ENCODE measurements at places on chromosomes 1 and 21.
A peak's percentile ranks its signal among the peaks of the same experiment; 100 is the strongest.

GRCh38 chr1:53712276-53712675 lies 26.7 kb downstream of the GLIS1 start:
- DNase-seq = no peak

DNA sequence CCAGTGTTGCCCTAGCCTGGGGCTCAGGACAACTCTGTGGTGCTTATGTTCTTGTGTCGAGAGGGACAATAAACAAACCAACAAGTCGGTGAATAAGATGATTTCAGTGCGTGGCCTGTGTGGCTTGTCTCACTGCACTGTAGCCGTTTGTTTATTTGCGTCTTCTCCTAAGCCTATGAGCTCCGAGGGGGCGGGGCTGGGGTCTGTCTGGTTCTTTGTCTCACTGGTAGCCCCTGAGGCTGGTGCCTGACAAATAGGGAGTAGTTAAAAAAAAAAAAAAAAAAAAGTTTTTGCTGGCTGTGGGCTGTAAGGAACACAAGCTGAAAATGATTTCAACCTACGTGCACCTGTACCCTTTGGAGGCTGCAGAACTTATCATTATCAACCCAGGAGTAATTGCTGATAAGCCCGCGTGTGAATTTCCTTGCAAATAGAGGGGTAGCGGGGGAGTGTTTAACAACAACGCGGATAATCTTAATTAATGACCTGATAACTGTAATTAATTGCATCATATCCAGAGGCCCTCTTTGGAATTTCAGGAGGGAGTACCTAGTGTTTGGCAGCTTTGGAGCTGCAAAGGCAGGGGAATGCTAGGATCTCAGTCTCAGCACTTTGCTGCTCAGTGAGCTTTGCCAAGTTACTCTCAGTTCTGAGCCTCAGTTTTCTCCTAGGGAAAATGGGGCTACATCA lies 925 bp upstream of the ARHGEF10L start:
- no peak for DNase-seq

DNA sequence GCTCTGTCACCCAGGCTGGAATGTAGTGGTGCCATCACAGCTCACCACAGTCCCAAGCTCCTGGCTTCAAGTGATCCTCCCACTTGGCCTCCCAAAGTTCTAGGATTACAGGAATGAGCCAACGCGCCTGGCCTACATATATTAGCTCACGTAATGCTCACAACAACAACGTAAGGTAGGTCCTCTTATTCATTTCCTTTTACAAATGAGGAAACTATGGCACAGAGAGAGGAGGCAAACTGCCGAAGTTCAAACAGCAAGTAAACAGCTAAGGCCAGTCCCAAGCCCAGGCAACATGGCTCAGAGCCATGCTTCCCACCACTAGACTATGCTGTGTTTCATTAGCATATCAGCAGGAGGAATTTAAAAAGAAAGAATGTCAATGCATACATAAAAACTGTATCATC lies 284.4 kb downstream of the VAV3 start:
- no peak for DNase-seq

- no peak for DNase-seq
Observed at GRCh38 chr1:224141693-224142092, 27.8 kb downstream of the FBXO28 start.

DNA sequence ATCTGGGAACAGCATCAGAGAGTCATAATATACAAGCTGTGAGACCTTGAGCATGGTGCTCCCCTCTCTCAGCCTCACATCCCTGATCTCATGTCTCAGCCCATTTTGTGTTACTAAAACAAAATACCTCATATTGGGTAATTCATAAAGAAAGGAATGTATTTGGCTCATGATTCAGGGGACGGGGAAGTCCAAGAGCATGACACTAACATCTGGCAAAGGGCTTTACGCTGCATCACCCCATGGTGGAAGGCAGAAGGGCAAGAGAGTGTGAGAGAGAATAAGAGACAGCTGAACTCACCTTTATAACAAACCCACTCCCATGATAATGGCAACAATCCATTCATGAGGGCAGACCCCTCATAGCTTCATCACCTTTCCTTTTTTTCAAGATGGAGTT lies 36.5 kb downstream of the RNASEL start:
- no peak for DNase-seq

DNA sequence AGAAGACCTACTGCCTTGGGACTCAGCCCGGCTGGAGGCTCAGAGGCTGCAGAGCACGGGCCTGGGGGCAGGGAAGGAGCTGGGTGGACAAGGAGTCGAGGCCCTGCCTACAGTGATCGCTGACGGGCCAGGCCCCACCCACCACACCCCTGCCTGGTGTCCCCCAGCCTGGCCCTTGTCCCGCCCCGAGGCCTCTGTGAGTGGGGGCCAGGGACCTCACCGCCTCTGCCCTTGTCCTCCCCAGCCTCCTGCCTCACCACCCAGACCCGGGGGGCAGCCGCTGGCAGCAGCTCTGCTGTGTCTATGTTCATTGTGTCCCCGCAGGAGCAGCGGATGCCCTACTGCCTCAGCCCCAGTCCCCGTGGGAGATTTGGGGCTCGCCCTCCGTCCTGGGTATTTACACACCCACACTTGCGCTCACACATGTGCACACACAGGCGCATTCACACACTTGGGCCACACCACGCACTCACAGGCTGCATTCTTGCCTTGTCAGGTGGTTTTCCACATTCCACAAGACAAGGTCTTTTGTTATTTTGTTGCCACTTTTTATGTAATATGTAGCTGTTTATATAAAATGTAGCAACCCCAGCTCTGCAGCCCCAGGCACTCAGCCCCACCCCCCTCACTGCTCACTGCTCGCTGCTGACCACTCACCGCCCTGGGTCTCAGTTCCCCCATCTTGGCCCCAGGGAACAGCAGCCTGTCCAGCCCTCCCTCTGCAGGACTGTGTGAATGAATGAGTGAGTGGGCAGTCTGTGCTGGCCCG lies 7.3 kb downstream of the PFKL start:
- DNase-seq = no peak

GRCh38 chr21:26169061-26169610 lies 1.4 kb downstream of the APP start:
- DNase-seq = peak; percentile 32

DNA sequence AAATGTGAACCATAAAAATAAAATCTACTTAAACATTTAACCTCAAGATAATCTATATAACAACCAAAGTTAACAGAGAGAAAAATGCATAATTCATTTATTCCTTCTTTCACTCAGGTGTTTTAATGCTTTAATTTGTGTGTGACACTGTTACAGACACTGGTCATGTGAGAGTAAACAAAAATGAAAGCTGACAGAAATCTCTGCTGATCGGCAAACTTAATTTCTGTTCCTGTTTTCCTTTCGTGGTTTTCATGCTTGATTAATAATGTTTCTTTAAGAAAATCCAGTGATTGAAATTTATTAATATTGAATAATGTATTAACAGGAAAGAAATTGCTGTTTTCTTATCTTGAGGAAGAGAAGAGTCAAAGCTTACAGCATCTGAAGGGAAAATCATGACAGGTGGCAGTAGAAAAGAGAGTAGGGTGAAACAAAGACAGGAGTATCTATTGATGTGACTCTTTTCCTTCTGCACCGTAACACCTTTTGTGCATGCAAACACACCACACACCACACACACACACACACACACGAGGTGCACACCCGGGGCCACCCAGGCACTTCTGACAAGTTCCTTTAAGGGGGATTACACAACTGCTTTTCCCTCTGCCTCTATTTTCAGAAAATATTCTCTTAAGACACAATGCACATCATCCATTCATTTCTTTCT lies 1.6 kb downstream of the OR2AK2 start:
- no peak for DNase-seq

DNA sequence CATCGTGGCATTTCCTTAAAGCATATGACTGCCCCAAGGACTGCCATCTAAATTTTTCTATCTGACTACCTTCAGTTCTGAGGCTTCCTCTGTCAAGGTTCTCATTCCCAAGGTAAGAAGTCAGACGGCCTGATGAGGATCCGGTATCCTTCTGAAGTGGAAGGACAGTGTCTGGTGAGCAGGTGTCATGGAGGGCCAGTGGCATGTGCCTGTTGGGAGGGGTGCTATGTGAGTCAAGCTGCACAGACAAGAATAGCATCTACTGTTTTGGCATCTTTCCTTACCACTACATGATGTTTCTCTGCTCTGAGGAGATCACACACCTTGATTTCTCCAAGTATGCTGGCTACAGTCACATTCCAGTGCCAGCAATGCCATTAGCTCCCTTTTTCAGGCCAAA lies 99.6 kb upstream of the RGS1 start:
- DNase-seq = no peak

- no peak for DNase-seq
Observed at GRCh38 chr1:51661081-51661518, 44.2 kb downstream of the OSBPL9 start.

DNA sequence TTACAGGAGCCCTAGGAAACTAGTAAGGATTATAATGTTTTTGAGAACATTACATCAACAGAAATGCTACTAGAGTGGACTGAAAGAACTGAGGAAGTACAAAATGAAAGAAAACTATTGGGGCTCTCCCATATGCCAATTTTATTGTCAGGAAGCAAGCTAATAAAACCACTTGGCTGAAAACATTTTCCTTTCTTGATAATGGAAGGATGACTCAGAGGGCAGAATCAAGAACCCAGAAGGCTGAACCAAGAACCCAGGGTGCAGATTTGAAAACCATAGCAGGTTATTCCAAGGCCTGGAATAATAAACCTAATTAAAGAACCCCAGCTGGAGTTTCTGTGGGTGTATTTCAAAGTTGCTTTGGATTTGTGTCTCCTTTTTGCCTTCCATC lies 70.7 kb downstream of the RPE65 start:
- no peak for DNase-seq

DNA sequence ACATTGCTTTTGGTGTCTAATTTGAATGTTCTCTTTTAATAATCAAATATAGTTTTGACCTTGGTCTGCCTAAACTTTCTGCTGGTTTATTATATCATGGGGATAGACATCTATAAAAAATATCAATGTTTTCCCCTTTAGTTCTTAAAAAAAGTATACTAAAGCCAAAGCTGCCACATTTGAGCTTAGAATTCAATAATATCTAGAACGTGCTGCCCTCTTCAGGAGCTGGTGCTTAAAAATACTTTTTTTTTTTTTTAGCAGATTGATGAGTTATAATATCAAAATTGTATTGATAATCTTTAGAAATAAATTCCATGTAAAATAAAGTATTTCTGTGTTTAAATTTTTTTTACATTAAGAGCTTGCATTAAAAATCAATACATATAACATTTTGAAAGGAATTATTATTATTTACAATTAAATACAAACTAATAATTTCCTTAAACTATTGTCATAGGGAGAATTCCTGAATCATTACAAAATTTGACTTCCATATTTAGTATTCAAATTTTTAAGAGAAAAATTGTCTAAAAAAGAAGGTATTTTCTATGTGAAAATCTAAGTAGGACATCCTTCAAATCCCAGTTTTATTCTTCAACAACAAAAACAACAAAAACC lies 40.1 kb upstream of the ADGRL2 start:
- DNase-seq = no peak

DNA sequence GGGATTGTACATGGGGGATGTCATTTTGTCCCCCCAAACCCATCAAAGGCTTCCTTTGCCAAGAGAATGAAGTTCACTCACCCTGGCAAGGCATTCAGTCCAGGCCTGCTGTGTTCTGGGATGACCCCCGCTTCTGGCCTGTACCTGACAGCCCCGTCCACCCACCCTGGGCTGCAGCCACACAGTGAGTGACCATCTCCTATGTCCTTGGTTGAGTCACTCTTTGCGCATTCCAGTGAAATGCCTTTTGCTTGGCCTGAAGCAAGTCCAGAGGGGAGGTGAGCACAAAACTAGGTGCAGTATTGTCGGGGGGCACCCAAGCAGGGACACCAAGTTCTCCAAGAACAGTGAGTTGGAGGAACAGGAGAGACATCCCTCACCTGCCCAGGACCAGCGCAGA lies 10.2 kb downstream of the TMPRSS3 start:
- DNase-seq = no peak

- DNase-seq = no peak
Observed at GRCh38 chr1:12368646-12369045, 138.8 kb downstream of the VPS13D start.

GRCh38 chr1:96481409-96481808 lies 240.2 kb upstream of the PTBP2 start:
- DNase-seq = no peak

- no peak for DNase-seq
Observed at GRCh38 chr1:57897581-57897980, 473.7 kb upstream of the DAB1 start.

DNA sequence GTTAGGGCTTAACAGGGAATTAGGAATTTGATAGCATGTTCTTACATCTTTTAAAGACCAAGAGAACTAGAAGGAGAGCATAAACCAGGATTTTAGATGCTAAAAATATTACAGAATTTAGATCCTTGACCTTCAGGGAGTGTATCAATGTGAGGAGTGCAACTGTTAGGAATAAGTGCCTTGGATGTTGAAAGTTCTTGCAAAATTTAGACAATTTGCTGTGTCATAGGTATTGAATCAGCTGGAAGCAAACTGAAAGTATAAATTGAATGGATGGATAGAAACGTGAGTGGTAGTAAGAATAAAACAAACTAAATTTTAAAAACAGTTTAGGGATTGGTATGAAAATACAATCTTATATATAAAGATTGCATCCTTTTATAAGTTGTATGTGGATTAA lies 27.7 kb downstream of the PPP1R12B start:
- no peak for DNase-seq

DNA sequence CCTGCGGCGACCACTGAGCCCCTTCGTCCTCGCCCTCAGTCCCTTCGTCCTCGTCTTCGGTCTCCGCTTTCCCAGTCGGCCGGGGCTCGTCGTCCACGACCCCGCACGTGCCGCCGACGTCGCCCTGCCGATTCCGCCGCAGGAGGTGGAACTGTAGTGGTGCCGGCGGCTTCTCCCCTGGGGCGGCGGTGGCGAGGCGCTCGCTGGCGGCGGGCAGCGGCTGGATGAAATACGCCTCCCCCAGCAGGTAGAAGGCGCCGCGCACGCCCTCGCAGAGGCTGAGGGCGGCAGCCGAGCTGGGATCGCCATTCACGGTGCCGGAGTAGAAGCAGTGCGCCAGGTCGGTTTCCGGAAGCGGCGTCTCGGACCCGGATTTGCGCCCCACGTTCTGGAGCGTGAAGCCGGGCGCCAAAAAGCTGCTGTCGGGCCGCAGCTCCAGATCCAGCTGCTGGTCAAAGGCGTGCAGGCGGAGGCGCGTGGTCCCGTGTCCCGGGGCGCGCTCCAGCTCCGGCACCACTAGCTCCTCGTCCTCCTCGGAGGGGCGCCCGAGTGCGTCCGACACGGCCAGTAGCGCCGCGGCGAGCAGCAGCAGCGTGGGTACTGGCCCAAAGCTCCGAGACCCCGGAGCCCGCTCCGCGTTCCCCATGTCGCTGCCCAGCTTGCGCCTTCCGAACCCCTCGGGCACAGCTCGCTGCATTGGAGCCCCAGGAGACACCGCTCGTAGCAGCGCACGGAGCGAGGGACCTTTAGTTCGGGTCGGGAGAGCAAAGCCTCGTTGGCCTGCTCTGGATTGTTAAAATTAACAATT lies 747 bp downstream of the ADAMTS1 start:
- no peak for DNase-seq

GRCh38 chr1:37561133-37562132 lies 4.7 kb downstream of the DNALI1 start:
- DNase-seq = peak; percentile 27

All from SHP77 (cell line).